ENCODE measurements at places on chromosomes 5 and 9.

- no peak for DNase-seq
Observed at GRCh38 chr9:113556877-113557593, 93.5 kb downstream of the RGS3 start.

DNA sequence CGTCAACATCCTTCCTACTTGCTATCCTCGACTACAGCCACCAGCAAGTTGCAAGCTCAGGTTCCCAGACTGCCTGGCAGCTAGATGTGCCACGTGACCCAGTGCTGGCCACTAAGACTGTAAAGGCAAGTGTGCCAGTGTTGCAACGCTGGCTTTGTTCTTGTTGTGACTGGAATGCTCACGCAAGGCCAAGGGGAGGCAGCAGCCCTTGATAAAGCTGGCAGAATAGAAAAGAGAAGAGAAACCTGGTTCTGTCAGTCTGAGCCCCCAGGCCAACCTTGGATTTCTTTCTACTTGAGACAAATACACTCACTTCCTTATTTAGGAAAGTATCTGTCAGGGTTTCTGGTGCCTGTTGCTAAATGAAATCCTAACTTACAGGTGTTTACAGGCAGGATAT, 113.0 kb downstream of the KLHL3 start:
- DNase-seq, result no peak

- no peak for DNase-seq
Observed at GRCh38 chr5:33281431-33281843, 159.3 kb upstream of the TARS1 start.

GRCh38 chr5:59218424-59219045, 635.7 kb downstream of the RAB3C start:
- DNase-seq, result no peak

DNA sequence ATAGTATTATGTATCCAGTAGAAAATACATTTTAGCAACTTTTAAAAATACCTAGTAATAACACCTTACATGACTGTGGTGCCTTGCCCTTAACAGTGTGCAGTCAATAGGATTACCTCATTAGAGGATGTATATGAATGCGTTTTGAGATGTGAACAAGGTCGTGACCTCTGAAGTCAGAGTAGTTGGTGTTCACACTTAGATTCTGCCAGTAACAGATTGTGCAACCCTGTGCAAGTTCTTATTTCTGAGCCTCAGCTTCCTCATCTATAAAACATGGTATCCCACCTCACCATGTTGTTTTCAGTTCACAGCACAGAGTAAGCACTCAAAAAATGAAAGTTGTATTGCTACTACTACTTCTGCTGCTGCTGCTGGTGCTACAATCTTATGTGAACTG, 347.3 kb downstream of the KDM4C start:
- no peak for DNase-seq

DNA sequence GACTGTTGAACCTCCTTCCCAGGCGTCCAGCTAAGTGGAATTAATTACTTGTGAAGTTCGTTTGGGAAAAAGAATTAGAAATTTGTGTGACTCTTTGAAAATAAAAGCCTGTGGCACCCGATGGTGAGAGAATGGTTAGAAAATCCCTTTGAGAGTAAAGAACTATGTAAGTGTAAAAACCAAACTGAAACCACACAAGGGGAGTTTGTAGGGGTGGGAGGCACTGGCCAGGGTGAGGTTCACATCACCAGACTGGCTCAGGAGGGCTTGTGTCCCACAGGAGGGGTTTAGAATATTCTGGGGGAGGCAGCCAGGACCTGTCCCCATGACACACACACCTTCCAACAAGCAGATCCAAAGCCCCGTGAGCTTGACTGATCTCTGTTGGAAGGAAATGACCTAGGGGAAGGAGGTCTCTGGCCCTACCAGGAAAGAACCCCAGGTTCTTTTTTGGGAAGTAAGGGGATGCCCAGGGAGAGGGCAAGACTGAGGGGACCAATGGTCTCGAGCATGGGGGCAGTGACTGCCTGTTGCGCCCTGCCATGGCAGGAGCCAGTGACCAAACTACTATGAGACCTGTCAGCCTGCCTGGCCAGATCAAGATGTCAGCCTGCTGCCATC, 4.3 kb downstream of the SPATA24 start:
- DNase-seq, result no peak

DNA sequence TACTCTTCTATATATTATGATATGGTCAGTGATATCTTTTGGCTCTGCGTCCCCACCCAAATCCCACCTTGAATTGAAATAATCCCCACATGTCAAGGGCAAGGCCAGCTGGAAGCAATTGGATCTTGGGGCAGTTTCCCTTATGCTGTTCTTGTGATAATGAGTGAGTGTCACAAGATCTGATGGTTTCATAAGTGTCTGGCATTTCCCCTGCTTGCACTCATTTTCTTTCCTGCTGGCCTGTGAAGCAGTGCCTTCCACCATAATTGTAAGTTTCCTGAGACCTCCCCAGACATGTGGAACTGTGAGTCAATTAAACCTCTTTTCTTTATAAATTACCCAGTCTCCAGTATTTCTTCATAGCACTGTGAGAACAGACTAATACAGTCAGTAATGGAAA, 45.0 kb upstream of the TNC start:
- no peak for DNase-seq

DNA sequence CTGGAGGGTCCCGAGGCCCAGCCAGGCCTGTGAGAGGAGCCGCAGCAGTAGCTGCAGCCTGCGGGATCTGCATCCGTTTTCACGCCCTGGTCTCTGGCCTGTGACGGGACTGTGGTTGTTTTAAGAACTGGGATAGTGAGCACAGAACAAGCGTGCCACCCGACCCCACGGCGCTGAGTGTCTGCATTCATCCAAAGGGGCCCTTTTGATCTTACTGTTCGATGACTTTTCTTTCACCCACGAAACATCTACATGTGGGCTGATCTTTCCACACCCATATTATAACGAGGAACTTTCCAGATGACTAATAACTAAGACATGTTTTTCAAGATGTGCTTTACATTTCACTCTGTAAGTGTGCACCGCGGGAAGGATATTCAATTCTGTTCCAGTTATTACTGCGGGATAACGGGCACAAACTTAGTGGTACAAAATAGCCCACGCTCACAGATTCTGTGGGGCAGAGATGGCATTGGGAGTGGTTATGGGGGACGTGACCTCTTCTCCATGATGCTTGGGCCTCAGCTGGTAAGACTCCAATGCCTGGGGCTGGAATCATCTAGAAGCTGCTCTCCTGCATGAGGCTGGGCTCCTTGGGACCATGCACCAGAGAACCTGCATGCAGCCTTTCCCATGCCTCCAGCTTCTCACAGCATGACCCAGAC, 165.0 kb downstream of the SYK start:
- no peak for DNase-seq

GRCh38 chr9:115209601-115210306, 91.8 kb upstream of the TNC start:
- DNase-seq, result no peak

GRCh38 chr5:173010021-173010420, 26.4 kb downstream of the ATP6V0E1 start:
- no peak for DNase-seq

- no peak for DNase-seq
Observed at GRCh38 chr5:17431272-17432050, 66.6 kb upstream of the TAF11L2 start.

DNA sequence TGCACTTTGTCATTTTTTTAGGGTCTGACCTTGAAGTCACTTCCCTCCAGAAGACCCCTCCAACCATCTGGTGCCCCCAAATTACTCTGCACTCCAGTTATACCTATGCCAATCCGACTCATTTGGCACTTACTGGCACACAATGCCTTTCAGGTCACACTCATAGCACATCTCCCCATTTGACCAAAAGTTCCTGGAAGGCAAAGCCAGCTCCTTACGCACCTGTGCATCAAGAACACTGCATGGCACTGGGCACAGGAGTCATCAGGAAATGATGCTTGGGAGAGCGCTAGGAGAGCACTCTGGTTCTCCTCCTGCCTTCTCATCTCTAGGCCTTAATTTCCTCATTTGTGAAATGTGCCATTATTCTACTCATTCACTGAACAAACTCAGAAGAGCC, 2.9 kb downstream of the TNIP1 start:
- no peak for DNase-seq

GRCh38 chr5:32583582-32584232, 1.6 kb upstream of the SUB1 start:
- DNase-seq, result no peak

- DNase-seq, result no peak
Observed at GRCh38 chr9:113186137-113186755, 34.8 kb downstream of the FKBP15 start.

DNA sequence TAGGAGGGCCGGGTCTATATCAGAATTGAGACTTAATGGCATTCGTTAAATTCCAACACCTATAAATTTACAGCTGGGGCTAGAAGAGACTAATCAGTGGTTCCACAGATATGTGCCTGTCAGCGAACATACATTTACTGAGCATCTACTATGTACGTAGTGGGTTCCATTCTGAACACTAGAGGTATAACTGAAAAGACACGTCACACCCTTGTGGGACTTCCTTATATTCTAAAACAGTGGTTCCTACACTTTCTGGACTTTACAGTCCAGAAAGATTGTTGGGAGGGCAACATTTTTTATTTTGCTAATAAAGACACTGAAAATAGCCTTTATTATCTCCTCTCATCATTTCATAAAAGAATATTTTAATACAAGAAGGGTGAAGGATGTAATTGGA, 140.5 kb downstream of the SCAMP1 start:
- DNase-seq, result no peak

DNA sequence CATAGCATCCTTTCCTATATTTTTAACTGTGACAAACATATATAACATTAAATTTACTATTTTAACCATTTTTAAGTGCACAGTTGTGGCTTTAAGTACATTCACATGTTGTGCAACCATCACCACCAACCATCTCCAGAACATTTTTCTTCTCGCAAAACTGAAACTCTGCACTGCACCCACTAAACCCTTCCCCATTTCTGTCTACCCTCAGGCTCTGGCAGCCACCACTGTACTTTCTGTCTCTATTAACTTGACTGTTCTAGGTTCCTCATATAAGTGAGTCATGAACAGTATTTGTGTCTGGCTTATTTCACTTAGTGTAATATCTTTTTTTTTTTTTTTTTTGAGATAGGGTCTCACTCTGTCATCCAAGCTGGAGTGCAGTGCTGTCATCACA, 25.5 kb downstream of the KCNMB1 start:
- DNase-seq, result no peak

DNA sequence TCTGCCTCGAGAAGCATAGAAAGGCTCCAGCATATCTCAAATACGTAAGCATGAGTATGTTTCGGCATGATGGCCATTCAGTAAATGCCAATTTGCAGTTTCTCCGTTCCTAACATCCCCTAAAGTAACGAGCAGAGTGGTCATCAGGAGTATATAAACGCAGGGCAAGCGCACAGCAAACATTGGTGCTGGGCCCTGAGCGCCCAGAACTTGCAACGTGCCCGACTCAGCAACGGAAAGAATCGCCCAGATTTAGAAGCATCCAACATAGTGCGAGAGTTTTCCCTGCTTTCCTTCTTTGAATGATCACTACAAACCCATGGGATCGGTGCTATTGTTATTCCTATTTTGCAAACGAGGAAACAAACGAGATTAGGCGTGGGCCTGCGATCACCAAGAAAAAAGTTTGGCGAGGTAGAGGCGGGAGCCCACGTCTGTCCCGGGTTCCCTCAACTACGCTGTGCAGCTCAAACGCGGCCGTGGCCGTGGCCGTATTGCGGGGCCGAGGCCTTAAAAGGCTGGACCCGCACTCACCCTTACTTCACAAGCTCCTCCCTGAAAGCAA, 505 bp downstream of the RPS14 start:
- DNase-seq, result no peak

DNA sequence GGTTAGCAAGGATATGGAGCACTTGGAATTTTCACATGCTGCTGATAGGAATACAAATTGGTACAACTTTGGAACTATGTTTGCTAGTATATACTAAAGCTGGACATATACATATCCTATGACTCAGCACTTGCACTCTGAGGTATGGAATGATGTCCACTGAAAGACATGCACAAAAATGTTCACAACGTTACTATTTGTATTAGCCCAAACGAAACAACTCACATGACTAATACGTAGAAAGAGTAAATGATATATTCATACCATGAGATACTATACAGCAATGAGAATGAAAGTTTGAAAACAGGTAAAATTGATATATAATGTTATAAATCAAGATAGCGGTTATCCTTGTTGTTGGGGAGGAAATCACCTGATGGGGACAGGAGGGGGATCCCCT, 45.5 kb upstream of the CDC42SE2 start:
- no peak for DNase-seq

- DNase-seq, result no peak
Observed at GRCh38 chr5:174312270-174312617, 266.7 kb downstream of the NSG2 start.

DNA sequence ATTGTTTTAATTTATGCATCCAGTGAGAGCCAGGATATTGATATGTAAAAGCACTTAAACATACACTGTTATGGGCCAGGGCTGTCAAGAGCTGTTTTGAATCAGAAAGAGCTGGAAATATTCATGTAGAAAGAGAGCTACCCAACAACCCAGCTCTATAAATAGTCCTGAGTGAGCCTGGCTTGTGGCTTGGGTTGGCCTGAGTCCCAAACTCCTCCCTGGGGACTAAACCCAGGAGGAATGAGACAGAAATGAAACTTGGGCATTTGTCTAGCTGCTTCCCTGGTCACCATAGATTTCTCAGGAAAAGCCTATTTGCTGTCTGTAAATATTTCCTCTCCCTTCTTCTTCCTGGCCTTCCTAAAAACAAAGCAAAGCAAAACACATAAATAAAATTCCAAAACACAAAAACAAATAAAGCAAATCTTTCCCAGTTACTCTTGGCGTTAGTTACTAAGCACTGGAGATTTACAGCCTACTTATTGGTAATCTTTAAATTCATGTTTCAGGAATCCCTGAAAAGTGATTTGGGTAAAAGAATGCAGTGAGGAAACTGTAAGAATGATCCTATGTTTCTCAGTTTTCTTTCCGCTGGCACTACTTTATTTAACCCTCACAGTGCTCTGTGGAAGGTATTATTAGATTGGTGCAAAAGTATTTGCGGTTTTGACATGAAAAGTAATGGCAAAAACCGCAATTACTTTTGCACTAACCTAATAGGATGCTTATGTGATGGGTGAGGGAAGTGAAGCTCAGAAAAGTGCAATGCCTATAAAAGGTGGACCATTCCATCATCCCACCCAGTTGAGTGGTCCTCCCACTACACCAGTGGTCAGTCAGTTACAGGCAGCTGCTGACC, 111.8 kb downstream of the CARTPT start:
- DNase-seq, result no peak

DNA sequence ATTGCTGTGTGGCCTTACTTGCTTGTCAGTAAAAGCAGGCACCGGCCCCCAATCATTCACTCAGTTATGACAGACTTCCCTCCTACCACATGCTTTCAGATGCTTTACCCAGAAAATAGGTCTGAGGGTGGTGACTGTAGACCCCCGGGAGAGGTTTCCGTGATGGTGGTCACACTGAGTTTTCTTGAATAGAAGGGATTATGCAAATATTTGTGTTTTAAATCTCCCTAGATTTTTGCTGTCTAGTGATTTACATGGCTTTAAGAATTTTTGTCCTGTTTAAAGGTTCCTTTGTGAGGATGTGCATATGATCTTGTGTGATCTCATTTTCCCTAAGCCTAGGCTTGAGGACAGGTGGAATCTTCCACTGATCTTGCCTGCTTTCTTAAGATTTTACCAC, 281.7 kb downstream of the FANCC start:
- DNase-seq, result no peak
